ENCODE measurements at places on chromosomes 11 and 22. TPM values are rescaled to one million over a fixed set of nuclear protein-coding genes. Genes with fewer than 3 reads are reported as not detected.
A peak's percentile ranks its signal among the peaks of the same experiment; 100 is the strongest.

DNA sequence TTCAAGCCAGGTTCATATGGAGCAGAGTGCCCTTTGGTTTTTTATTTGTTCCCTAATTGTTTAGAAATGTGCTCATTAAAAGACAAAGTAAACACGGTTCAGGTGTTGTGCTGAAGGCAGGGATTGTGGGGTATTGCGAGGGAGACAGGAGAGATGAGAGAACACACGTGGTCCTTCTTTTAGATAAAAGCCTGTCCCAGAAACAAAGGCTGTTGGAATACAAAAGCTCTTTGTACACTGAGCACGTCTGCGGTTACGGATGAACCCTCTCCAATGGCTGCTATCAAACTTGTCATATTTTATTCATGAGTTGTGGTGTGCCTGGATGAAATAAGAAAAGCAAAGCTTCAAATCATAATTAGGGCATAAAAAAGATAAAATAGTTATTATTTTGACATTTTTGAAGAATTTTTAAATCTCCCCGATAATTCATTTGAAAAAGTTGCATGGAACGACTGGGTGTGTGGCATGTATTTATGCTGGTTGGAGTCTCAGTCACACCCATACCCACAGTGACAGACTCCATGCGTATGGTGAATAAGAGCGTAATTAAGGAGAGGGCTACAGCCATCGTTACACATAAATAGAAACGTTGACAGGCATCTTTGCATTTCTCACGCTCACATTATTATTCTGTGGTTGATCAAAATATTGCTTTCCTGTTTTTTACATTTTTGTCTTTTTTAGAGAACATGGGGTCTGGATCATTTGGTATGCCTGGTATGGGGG lies 92.9 kb downstream of the NELL1 start:
- H3K36me3 ChIP-seq, result no peaks in the 10 kb centered on the region
- no peaks in the 10 kb centered on the region for H3K4me1 ChIP-seq
- no peak for DNase-seq
- H3K27ac ChIP-seq, result no peak overlapping the region
- no peak overlapping the region for H3K4me3 ChIP-seq
- no peaks in the 10 kb centered on the region for H3K27me3 ChIP-seq

GRCh38 chr11:86688398-86689179 lies 16.2 kb upstream of the ME3 start:
- H3K27me3 ChIP-seq, result no peaks in the 10 kb centered on the region
- no peak for DNase-seq
- H3K4me3 ChIP-seq, result no peak overlapping the region
- no peaks in the 10 kb centered on the region for H3K4me1 ChIP-seq

- DNase-seq, result no peak
- no peaks in the 10 kb centered on the region for H3K27me3 ChIP-seq
- no peak overlapping the region for H3K27ac ChIP-seq
- H3K4me3 ChIP-seq, result no peak overlapping the region
- H3K4me1 ChIP-seq, result no peaks in the 10 kb centered on the region
Measured at GRCh38 chr11:8709002-8709672, 26.5 kb downstream of the RPL27A start.

Gene SMCO4
- total RNA-seq, result 2.9 TPM

GRCh38 chr11:12459865-12460444 lies 82.6 kb downstream of the PARVA start:
- no peak overlapping the region for H3K4me3 ChIP-seq
- H3K27ac ChIP-seq, result no peak overlapping the region
- H3K36me3 ChIP-seq, result no peaks in the 10 kb centered on the region
- no peak for DNase-seq

DNA sequence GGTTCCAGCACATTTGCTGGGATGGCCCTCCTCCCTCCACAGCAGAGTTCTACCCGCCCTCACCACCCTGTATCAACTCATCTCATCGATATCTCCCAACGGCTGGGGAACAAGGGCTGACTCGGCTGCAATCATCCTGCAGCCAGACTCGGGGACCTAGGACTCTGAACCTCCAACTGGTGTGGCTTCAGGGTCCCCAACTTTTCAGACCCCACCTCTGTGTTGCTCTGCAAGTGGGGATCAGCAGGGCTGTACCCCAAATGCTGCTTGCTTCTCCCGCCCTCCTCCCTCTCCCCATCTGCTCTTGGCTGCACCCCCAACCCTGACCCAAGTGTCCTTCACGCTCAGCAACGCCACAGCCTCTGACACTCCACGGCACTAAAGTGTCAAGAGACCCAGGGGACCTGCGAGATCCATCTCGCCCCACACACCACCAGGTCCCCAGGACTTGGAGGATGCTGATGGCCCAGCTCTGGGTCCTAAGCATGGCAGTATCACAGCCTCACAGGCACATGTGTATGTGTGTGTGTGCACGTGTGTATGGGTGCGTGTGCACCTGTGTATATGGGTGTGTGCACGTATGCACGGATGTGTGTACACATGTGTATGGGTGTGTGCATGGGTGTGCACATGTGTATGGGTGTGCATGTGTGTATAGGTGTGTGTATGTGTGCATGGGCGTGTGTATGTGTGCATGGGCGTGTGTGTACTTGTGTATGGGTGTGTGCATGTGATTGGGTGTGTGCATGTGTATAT lies 26.4 kb downstream of the KCNQ1 start:
- H3K27ac ChIP-seq, result no peak overlapping the region
- no peaks in the 10 kb centered on the region for H3K27me3 ChIP-seq
- no peaks in the 10 kb centered on the region for H3K36me3 ChIP-seq
- no peak for DNase-seq
- H3K4me3 ChIP-seq, result no peak overlapping the region

Gene TUBA8
- total RNA-seq, result 1.6 TPM

Gene OR8G1
- total RNA-seq, result not detected

Gene OR10D3
- total RNA-seq, result not detected

DNA sequence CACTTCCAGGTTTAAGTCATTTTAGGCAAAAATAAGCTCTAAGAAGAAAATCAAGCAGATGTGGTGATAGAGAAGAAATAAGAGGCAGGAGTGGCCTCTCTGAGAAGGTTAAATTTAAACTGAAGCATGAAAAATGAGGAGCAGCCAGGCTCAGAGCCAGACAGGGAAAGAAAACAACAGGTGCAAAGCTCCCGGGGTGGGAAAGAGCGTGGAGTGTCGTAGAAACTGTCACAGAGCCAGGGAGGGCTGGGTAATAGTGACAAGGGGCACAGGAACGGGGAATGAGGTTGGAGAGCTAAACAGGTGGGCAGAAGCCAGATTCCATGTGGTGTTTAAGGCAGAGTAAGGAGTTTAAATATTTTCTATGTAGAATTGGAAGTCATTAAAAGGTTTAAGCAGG lies 132.1 kb upstream of the BLID start:
- DNase-seq, result no peak
- no peaks in the 10 kb centered on the region for H3K36me3 ChIP-seq
- no peaks in the 10 kb centered on the region for H3K4me1 ChIP-seq
- H3K27me3 ChIP-seq, result no peaks in the 10 kb centered on the region
- H3K4me3 ChIP-seq, result no peak overlapping the region
- H3K27ac ChIP-seq, result no peak overlapping the region

DNA sequence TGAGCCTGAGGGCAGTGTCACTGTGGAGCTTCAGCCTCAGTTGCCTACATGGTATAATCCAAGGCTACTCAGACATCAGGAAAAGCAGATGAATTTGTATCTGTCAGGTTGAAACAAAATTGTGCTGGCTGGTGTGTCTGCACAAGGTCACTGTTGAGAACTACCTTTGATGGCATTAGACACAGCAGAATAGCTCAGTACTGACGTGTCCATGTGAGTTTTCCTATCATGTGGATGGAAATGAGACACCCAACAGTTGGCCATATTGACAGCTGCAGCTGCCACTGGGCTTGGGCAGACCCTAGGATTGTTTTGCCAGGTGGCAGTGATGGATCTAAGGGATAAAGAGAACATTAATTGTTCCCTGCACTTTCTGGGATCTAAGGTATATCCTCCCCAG lies 15.8 kb downstream of the CCDC134 start:
- DNase-seq, result no peak
- no peak overlapping the region for H3K4me3 ChIP-seq
- H3K4me1 ChIP-seq, result no peaks in the 10 kb centered on the region
- H3K36me3 ChIP-seq, result peaks cover 5% of the 10 kb centered on the region

- H3K27ac ChIP-seq, result peak overlapping the region; percentile 92
- H3K4me3 ChIP-seq, result peak overlapping the region; percentile 49
- no peaks in the 10 kb centered on the region for H3K27me3 ChIP-seq
- peaks cover 32% of the 10 kb centered on the region for H3K4me1 ChIP-seq
- no peak for DNase-seq
- H3K36me3 ChIP-seq, result peaks cover 13% of the 10 kb centered on the region
Measured at GRCh38 chr22:45319324-45319685, 9.6 kb downstream of the FAM118A start.

GRCh38 chr22:37331856-37332536 lies 49.7 kb downstream of the CYTH4 start:
- H3K27me3 ChIP-seq, result no peaks in the 10 kb centered on the region
- peaks cover 7% of the 10 kb centered on the region for H3K4me1 ChIP-seq
- no peaks in the 10 kb centered on the region for H3K36me3 ChIP-seq
- no peak overlapping the region for H3K4me3 ChIP-seq
- no peak overlapping the region for H3K27ac ChIP-seq

DNA sequence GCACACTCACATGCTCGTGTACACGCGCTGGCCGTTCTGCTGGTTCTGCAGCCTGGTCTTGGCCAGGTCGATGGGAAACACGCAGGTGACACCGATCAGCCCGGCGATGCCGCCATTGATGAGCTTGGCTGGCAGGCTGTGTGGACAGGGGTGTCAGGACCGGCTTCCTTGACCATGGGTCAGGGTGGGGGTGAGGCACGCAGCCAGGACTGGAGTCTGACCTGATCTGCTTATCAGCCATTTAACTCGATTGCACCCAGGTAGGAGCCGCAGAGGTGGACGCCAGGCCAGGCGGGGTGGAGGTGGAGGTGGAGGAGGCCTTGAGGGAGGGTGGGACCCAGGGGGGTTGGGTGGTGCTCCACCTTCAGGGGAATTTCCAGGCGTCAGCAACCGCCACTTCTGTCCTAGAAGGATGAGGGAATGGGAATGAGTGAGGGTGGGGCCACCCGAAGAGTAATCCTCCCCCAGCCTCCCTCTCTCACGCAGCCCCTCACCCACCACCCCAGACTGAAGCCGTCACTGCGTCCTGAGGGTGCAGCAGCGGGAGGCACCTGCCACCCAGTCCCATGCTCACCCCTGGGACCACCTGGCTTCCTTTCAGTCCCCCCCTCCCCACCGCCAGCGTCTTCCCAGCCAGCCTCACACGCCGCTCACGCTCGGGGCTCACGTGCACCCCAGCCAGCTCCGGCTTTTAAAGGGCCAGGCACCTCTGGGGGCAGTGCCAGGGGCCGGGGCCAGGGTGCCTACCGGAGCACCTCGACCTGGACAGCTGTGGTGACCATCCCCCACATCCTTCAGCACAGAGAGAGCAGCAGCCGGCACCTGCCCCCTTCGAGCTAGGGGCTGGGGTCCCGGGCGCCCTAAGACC lies 3.1 kb downstream of the SLC25A22 start:
- no peak overlapping the region for H3K27ac ChIP-seq
- H3K27me3 ChIP-seq, result no peaks in the 10 kb centered on the region
- no peak for DNase-seq
- H3K36me3 ChIP-seq, result no peaks in the 10 kb centered on the region
- H3K4me3 ChIP-seq, result no peak overlapping the region

GRCh38 chr11:117058761-117059261 lies 39.4 kb downstream of the SIK3 start:
- no peaks in the 10 kb centered on the region for H3K27me3 ChIP-seq
- H3K4me3 ChIP-seq, result no peak overlapping the region
- H3K36me3 ChIP-seq, result no peaks in the 10 kb centered on the region
- H3K27ac ChIP-seq, result no peak overlapping the region

DNA sequence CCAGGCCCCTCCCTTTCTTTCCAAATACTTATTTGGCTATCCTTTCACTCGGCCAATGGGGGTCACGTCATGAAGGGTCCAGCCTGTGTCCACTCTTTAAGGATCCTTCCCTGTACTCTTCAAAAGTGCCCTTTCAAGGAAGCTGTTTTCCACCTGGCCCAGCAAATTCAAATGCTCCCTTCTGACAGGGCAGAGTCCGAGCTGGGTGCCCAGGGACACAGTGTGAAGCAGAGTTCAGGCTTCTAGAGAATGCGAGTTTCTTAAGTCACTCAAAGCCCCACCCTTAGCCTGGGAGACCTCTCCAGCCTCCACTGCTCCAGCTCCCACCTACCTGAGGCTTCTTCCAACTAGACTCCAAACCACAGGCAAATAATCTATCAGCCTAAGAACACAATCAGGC lies 5.5 kb upstream of the APOA1 start:
- no peak overlapping the region for H3K27ac ChIP-seq
- H3K4me3 ChIP-seq, result no peak overlapping the region

Gene MUC2
- total RNA-seq, result not detected

Gene CCDC89
- 0.73 TPM for total RNA-seq

Gene UCP3
- total RNA-seq, result 6.1 TPM

DNA sequence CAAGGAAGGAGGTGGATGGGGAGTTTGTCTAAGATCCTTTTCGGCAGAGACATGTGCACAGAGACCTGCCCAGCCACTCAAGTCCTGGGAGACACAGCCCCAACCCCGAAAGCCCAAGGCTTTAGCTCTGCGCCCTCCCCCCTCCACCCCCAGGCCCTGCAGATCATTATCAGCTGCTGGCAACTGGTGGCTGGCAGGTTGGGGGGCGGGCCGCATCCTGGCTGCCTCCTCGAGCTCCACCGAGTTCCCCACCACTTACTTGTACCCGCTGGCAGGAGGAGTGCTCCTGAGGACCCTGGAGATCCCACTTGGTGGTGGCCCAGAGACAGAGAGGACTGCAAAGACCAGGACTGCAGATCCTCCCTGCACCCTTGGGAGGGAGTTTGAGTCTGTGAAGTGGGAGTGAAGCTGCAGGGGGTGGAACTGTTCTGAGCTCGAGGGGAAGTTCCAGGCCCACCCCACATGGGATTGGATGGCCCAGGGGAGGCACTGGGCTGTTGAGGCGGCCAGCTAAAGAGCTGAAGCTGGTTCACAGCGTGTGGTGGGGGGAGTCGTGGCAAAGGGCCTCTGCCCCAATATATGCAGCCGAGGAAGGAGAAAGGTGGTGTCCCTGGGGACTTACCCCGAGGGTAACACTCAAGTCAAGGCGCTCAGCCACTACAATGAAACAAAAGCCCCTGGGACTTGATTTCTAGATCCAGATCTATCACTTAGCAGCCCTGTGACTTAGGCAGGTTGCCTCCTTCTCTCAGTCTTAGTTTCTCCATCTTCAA lies 19.9 kb upstream of the CCDC86 start:
- no peaks in the 10 kb centered on the region for H3K27me3 ChIP-seq
- no peak overlapping the region for H3K4me3 ChIP-seq
- no peaks in the 10 kb centered on the region for H3K36me3 ChIP-seq
- DNase-seq, result no peak

- DNase-seq, result no peak
- H3K36me3 ChIP-seq, result no peaks in the 10 kb centered on the region
- peaks cover 36% of the 10 kb centered on the region for H3K4me1 ChIP-seq
- H3K27me3 ChIP-seq, result no peaks in the 10 kb centered on the region
Measured at GRCh38 chr11:68835749-68836148, 6.0 kb downstream of the CPT1A start.

GRCh38 chr11:119908573-119908904 lies 179.5 kb upstream of the NECTIN1 start:
- no peak overlapping the region for H3K27ac ChIP-seq
- no peak for DNase-seq
- H3K4me3 ChIP-seq, result no peak overlapping the region
- no peaks in the 10 kb centered on the region for H3K36me3 ChIP-seq
- H3K4me1 ChIP-seq, result no peaks in the 10 kb centered on the region

All from naive thymus-derived CD4-positive, alpha-beta T cell (primary cell).